NCI-H1436 treated with DMSO at 0.1 percent for 48 hours (cell line): ENCODE measurements at places on chromosomes 4 and X.
A peak's percentile ranks its signal among the peaks of the same experiment; 100 is the strongest.

GRCh38 chr4:83369831-83370639, 35.4 kb upstream of the HPSE start:
- no peak for DNase-seq

DNA sequence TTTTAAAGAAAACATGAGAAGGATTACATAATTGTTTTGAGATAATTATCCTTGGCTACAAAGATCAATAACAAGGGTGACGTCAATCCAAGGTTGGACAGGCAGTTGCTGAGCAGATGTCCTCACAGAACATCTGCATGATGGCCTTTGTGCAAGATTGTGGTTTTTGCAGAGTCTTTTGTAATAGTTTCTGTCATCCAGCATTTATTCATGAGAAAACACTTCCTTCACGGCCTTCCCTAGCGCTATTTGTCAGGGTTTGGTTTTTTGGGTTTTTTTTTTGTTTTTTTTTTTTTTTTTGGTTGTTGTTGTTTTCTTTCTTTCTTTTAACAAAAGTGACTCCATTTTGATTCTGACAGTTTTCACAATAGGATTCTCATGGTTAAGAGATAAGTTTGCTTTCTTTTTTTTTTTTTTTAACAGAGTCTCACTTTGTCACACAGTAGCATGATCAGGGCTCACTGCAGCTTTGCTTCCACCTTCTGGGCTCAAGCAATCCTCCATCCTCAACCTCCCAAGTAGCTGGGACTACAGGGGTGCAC, 31.5 kb upstream of the ELF2 start:
- peak; percentile 33 for DNase-seq

- DNase-seq = no peak
These were observed 13.9 kb downstream of the TXK start for GRCh38 chr4:48120132-48120531.

GRCh38 chr4:55395218-55395528, 584 bp upstream of the TMEM165 start:
- no peak for DNase-seq

GRCh38 chr4:3179126-3179706, 69.7 kb upstream of the MSANTD1 start:
- DNase-seq = no peak

- DNase-seq = no peak
These were observed at the start of gene ELF4 for GRCh38 chrX:130110379-130111219. Gene ELF4 (minus strand): TSS chrX:130110497. CDS start chrX:130081330, 29,167 bp downstream.
